ENCODE measurements at places on chromosomes 11 and 22.

- DNase-seq, result peak; percentile 48
Measured at GRCh38 chr11:22624742-22625447, 728 bp downstream of the FANCF start.

GRCh38 chr11:16793511-16793910 lies 55.1 kb downstream of the C11orf58 start:
- DNase-seq, result no peak

- no peak for DNase-seq
Measured at GRCh38 chr22:23255506-23256170, 75.3 kb downstream of the BCR start.

- no peak for DNase-seq
Measured at GRCh38 chr11:111538407-111539114, 2.0 kb upstream of the LAYN start.

GRCh38 chr22:35631597-35631996 lies 14.5 kb upstream of the MB start:
- DNase-seq, result no peak
